ENCODE measurements at places on chromosomes 12 and 14. TPM values are rescaled to one million over a fixed set of nuclear protein-coding genes. Genes with fewer than 3 reads are reported as not detected.

SDS gene
- not detected for total RNA-seq

MANSC1 gene
- 0.65 TPM for total RNA-seq

BEST3 gene
- 0.37 TPM for total RNA-seq

SLCO1B1 gene
- not detected for total RNA-seq

NR4A1 gene
- total RNA-seq = 1.5 TPM

SLCO1B3 gene
- total RNA-seq = not detected

ISCU gene
- 127 TPM for total RNA-seq

PGF gene
- total RNA-seq = 0.60 TPM

Measured in smooth muscle cell of the umbilical artery (primary cell).